SHP77 treated with DMSO at 0.1 percent for 48 hours (cell line): ENCODE measurements at places on chromosomes 6 and 20.

DNA sequence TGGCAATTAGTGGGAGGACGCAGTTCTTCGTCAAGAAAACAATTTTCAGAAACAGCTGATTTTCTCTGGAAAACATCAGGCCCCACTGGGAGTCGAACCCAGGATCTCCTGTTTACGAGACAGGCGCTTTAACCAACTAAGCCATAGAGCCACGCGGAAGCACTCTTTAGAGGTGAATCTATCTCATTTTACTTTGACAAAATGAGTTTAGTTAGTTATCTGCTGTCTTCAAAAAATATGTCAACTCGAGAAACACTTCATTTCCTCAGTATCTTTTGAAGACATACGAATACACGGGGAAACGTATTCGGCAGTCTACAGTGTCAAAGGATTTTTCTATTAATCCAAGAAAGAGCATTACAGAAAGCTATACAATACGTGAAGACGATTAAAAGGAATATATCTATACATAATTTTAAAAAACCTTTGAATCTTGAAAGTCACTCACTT, 26.7 kb downstream of the GPX6 start:
- no peak for DNase-seq

GRCh38 chr6:155245831-155246230, 18.0 kb upstream of the CLDN20 start:
- no peak for DNase-seq

GRCh38 chr6:36510365-36510764, 36.9 kb downstream of the STK38 start:
- no peak for DNase-seq

DNA sequence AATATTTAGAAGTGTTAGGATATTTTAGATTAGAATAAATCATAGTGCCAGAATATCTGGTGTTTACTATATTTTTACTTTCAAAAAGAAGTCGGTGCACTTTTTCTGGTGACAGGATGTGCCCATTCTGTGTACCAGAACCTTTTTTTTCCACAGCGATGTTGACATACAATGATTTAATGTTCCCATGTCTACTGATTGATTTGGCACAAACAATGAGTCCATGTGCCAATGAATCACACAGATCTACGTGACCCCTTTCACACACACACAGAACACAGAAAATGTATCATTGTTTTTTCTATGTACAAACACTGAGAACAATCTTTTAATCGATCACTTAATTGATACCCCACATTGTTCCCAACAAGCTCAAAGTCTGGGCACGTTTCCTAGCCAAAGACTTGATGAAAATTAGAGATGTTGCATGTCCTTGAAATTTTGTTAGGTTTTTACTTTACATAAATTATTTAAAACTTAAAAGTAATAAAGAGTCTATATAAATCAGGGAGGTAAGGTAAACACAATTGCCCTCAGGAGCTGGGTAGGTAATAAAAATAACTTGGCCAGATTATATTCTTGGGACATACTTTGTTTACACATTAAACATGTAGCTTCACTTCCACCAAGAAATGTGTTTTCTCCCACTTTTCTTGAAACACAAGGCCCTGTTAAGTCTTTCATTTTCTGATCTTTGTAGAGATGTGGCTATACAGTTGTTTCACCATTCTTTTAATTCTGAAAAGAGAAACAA, 36.4 kb upstream of the SOX4 start:
- DNase-seq: no peak

DNA sequence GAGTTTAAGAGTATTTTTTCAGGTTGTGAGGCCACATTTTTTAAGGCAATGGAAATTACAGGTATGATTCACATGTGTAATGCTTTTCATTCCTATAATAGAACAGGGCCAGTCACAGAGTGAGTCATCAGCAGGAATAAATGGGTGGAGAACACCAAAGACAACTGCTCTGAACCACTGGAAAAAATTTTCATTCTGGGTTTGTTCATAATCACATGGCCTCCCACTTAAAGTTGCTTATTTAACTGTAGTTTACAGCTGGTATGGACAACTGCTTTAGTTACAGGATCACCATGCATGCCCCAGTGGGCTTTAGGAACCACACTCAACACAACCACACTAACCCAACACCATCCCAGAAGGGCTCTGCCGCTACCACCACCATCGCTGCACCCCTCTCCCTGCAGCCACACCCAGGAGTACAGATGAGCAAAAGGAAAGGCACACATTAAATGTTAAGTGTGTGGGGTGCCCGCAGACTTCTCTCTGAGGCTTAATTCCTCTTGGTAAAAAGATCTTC, 107.0 kb upstream of the DST start:
- no peak for DNase-seq

DNA sequence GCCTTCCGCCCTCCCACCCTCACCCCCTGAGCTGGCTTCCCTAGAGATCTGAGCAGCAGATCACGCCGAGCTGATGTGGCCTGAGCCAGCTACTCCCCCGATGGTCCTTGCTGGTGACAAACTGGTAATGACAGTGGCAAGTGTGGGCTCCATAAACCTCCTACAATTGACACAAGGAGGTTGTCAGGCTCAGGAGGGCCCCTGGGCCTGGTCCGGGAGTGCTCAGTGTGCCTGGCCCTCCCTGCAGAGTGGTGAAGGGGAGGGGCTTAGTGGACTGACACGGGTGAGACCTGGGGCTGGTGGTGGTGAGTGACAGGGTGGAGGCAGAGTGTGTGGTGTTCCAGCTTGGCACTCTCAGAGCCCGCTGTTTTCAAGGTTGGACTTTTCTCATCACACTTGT, 22.6 kb upstream of the MPC1 start:
- DNase-seq: no peak

DNA sequence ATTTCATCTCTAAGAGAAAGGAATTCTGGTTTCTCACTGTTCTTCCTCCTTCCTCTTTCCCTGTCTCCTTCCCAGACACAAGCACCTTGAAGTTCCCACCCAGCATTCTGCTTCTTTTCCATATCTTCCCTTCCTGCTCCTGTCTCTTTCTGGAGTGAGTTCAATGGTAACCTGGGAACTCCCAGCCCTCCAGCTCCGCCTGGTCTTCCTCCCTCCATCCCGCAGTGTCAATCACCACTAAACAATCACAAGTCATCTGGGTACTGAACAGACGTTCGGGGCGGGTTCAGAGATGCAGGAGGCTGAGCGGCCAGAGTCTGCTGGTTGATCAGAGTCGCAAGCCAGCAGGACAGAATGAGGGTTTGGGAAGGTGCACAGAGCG, 7.7 kb downstream of the TTBK1 start:
- DNase-seq: no peak

DNA sequence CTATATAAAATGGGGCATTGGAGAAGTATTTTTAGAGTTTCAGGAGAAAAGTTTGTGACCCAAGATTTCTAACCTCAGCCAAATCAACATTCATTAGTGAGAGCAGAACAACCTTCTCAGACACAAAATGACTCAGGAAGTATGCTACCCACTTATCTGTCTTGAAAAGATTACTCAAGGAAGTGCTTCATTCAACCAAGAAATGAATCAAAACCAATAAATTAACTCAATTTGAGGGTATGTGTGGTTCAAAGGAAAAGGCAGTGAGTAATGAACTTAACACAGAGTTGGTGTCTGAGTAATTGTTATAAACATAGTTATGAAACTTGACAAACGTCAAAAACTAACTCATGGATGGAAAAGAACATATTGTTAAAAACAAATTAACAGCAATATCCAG, 227.6 kb downstream of the HAO1 start:
- no peak for DNase-seq

- peak; percentile 83 for DNase-seq
Measured at GRCh38 chr6:56843476-56844349, 111.2 kb upstream of the BEND6 start.

GRCh38 chr20:48750941-48751635, 76.7 kb downstream of the PREX1 start:
- DNase-seq: no peak

DNA sequence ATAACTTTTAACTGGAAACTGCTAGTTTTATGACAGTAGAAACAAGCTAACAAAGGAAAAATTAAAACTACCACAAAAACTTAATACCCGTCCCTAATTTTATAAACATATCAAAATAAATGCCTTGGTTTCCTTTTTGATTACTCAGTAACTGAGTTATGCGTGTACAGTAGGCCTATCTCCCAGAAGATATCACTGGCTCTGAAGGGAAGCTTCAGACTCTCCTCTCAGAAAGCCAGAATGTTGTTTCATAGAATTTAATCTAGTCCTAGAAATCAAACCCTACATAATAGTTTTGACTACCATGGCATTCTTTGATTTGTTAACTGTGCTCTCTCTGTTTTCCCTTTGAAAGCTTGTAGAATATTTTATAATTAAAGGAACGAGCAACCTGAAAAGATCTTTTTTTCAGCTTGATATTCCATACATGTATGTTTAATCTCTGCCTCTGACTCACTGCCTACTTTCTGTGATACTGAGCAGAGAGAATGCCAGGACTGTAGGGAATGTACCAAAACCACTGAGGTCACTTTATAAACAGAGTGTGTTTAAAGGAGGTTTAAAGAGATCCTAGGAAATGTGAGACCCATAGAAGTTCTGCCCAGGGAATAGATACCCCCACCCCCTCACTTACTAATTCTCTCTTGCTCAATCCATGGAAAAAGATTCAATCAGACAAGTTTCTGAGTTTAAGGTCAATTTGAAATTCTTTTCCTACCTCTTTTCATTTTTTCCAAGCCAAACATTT, 311.5 kb downstream of the HDGFL1 start:
- no peak for DNase-seq

DNA sequence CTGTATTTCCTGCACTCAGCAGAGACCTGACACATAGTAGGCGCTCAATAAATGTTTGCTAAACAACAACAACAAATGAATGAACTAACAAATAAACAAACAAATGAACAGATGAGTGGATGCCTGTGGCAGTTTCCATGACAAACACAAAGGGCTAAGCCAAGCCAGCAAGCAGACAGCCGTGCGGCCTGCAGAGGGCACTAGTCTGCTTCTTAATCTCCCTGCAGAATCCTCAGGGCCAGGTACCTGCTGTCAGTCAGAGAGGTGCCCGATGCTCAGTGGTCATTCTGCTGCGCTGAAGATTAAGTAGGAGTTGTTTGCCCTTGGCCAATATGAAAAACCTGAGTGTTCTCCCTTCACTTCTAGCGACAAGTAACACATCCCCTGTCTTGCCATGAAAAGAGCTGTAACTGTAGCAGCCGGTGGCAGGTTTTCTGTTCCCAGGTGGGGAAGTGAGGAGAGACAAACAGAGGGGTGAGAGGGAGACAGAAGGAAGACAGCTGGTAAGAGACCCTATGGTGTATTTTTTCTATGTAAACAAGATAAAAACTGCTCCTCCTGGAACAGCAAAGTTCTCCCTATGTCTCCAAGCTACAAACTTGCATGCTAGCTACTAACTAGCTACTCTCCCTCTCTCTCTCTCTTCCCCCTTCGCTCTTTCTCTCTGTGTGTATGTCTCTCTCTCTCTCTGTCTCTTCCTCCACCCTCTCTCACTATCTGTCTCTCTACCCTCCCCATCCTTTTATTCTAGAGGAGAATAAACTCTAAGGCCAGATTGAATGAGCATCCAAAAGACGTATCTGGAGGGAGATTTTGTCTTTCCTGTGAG, at the start of gene MC3R:
Gene MC3R, plus strand, starts transcription at position 779 of the 829 bp plus-strand sequence. CDS start 112 bp downstream, outside the sequence.
- DNase-seq: peak; percentile 60

- DNase-seq: no peak
Measured at GRCh38 chr6:14640631-14641030, 523.1 kb downstream of the CD83 start.

DNA sequence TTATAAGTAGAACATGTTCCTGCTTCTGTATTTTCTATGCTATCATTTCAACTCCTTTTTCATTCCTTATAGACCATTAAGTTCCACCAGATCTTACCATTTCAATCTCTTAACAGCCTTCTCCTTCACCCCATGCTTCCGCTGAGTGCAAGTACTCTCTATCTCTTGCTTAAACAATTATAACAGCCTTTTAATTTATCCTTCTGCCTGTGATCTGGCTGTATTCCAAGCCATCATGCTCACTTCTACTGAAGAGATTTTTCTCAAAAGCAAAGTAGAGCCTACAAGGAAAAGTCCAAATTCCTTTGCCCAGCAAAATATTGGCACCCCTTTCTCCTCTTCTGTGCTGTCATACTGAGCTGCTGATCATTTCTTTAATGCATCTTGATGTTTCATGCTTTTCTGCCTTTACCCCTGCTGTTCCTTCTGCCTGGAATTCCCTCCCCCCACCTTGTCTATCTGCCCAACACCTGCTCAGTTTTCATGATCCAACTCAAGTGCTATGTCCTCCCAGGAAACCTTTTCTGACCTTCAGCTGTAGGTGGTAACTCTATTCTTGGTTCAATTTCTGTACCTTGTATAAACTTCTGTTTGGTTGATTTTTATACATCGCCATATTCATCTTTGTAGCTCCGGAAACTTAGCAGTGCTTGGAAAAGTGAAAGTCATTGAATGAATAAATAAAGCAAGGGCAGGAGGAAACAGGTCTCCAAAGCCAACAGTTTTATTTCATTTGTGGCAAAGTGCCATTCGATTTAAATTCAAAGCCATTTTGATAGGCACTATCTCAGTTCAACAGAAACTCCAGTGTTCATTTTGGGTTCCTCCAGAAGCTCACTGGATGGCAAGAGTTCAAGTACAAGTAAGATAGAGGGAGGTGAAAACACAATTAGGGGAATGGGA, 10.5 kb upstream of the BMP2 start:
- peak; percentile 80 for DNase-seq

- DNase-seq: no peak
Measured at GRCh38 chr6:24307881-24308280, 50.0 kb downstream of the DCDC2 start.

DNA sequence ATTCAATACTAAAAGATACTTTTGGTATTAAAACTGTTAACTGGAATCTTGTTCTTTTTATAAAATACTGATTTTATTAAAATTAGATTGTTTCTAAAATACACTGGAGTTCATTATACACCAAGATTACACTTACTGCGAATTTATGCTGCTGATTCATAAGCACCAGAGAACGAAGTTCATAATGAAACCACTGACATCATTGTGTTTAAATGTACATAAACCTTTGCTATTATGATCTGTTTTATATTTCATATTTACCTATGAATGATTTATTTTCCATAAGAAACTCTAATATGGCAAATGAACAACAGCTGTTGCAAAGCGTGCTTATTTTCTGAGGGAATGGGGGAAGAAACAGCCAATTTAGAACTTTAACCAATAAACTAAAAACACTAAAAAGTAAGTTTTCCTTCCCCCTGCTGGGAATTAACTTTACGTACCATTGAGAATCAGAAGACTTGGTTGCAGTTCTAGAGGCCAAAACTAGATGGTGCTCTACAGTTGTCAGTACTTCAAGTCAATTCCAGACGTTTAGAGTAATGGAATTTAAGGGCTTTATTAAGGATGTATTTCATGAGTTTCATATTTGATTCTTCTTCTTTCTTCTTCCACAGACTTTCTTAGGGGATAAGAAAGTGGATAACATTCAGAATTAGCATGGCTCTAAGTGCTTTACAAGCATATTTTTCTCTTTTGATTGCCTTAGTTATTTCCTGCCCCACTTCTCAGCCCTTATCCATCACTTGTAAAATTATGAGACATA, 30.8 kb upstream of the COL19A1 start:
- DNase-seq: no peak

GRCh38 chr6:43014434-43014909, 423 bp downstream of the KLHDC3 start:
- DNase-seq: peak; percentile 25

DNA sequence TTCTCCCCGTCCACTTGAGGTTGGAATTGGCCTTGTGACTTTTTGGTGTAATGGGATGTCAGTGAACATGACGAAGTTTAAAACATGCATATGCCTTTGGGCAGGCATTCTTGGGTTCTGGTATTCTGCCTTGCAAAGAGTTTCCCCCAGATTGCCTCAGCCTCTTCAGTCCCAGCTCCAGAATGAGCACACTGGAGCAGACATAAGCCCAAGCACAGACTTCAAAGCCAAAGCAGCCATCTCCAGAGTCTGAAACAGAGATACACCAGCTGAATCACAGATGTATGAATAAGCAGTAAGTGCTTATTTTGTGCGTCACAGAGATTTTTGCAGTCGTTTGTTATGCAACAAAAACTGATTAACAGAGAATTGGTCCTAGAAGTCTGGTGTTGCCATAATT, 546.0 kb downstream of the FRK start:
- no peak for DNase-seq
